ENCODE measurements at places on chromosomes 16 and 17. TPM values are rescaled to one million over a fixed set of nuclear protein-coding genes. Genes with fewer than 3 reads are reported as not detected.
A peak's percentile ranks its signal among the peaks of the same experiment; 100 is the strongest.

DNA sequence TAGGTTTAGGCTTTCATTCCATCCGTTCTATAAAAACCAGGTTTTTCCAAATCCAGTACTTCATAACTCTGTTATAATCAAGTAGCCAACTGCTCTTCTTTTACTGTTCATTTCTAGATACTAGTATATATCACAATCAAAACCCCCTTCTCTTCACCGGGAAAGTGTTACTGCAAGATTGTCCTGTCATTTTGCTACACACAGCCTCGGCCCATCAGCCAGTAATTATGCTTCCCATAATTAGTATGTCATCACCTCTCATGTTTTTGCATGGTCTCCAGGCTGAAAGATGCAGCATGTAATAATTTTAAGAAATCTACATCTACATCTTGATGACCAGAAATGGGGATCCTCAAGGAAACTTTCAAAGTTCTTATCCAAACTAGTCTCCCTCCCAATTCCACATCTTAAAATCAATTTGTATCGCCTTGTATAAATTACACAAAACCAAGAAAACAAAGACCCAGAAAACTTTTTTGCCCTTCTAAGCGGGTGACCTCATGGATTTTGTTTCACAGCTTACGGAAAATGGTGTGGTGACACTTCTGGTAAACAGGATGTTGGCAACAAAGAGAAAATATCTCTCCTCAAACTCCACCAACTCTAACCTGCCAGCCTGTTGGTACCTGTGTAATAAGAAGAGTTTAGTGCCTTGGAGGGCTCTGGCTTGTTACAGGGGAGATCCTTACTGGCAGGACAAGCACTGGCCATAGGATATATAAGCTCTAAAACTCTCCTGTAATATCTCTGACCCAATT is 9.3 kb downstream of the TACO1 start:
- no peak for DNase-seq
- H3K4me3 ChIP-seq = peak overlapping the region; percentile 52
- H3K27ac ChIP-seq = peak overlapping the region; percentile 77
- H3K4me1 ChIP-seq = no peaks in the 10 kb centered on the region
- H3K27me3 ChIP-seq = no peaks in the 10 kb centered on the region
- H3K36me3 ChIP-seq = peaks cover 33% of the 10 kb centered on the region

GRCh38 chr16:67730326-67730725 is 11.2 kb upstream of the GFOD2 start:
- H3K27me3 ChIP-seq = no peaks in the 10 kb centered on the region
- H3K36me3 ChIP-seq = no peaks in the 10 kb centered on the region
- no peak for DNase-seq
- no peak overlapping the region for H3K27ac ChIP-seq
- no peaks in the 10 kb centered on the region for H3K4me1 ChIP-seq

DNA sequence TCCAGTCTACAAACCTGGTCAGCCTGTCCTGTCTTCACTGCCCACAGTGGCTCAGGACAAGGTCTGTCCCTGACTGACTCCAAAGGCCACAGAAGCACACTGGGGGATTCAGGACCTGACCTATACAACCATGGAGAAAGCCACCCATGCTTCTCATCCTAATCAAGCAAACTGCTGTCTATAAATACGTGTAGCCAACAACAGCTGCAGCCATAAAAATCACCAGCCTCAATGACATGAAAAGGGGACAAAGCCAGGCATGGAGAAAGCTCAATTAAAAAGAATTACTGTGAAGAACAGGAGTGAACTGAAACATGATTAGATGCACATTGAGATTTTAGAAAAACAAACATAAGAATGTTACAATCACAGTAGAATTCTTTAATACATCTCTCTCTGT is 170.1 kb downstream of the CDK5R1 start:
- H3K4me3 ChIP-seq = no peak overlapping the region
- peaks cover 6% of the 10 kb centered on the region for H3K36me3 ChIP-seq
- no peak overlapping the region for H3K27ac ChIP-seq
- H3K4me1 ChIP-seq = no peaks in the 10 kb centered on the region

DNA sequence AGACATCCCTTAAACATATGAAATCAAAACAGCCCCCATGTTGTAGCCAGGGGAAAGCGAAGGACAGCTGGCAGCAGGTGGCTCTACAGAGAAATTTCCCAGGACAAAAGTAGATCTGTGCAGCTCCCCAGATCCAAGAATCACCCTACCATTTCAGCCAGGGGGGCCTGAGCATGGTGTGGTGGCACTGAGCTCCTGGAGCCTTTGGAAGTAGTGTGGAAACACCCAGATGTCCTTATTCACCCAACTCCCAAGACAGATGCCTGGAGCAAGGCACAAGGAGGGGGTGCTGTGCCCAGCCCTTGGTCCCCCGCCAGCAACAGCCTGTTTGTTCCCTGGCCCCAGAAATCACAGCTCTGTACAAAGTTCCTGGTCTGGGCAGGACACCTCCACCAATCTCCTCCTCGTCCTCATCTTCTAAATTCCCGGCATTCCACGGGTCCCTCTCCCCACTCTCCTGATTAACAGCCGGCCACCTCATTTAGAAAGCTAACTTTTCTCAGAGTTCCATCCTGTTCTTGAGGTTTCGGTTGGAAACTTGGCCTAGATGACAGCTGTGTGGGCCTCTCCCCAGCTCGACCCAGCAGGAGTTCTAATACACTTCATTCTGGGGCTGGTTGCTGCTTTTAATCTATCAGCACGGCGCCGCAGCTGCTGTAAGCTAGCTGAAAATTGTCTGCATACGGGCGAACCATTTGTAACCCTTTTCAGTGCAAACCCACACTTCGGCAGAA is 191.1 kb downstream of the C16orf78 start:
- H3K27me3 ChIP-seq = no peaks in the 10 kb centered on the region
- H3K27ac ChIP-seq = no peak overlapping the region
- no peak for DNase-seq
- H3K36me3 ChIP-seq = no peaks in the 10 kb centered on the region
- H3K4me1 ChIP-seq = no peaks in the 10 kb centered on the region

- no peak for DNase-seq
- H3K4me1 ChIP-seq = no peaks in the 10 kb centered on the region
- H3K27ac ChIP-seq = no peak overlapping the region
- no peaks in the 10 kb centered on the region for H3K36me3 ChIP-seq
- H3K4me3 ChIP-seq = no peak overlapping the region
Observed at GRCh38 chr17:55635253-55635914, 87.3 kb downstream of the TMEM100 start.

- H3K4me1 ChIP-seq = peaks cover 5% of the 10 kb centered on the region
- no peak overlapping the region for H3K27ac ChIP-seq
- DNase-seq = no peak
- H3K4me3 ChIP-seq = no peak overlapping the region
- H3K36me3 ChIP-seq = no peaks in the 10 kb centered on the region
- no peaks in the 10 kb centered on the region for H3K27me3 ChIP-seq
Observed at GRCh38 chr17:17742133-17742621, 60.9 kb downstream of the RAI1 start.

- no peaks in the 10 kb centered on the region for H3K27me3 ChIP-seq
- H3K36me3 ChIP-seq = no peaks in the 10 kb centered on the region
- H3K27ac ChIP-seq = no peak overlapping the region
- no peak for DNase-seq
- peaks cover 6% of the 10 kb centered on the region for H3K4me1 ChIP-seq
Observed at GRCh38 chr17:60163108-60163784, 13.5 kb downstream of the CA4 start.

DNA sequence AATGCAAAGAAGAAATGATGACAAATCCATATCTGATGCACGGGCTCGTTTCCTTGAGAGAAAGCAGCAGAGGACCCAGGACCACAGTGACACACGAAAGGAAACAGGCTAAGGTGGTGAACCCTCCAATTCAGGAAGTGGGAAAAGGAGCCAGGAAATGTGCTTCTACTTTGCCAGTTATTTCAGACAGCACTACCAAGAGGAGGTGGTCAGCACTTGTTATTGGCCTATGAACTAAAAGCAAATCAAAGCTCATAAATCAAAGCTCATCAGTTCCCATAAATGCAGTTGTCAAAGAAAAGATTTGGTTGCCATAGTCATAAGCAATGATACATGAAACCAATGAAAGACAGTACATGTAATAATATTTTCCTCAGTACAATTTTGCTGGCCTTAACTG is 12.6 kb upstream of the CLTC start:
- no peaks in the 10 kb centered on the region for H3K27me3 ChIP-seq
- no peak overlapping the region for H3K4me3 ChIP-seq
- no peaks in the 10 kb centered on the region for H3K4me1 ChIP-seq
- no peak for DNase-seq
- peaks cover 11% of the 10 kb centered on the region for H3K36me3 ChIP-seq

GRCh38 chr16:54177862-54178477 is 108.6 kb downstream of the IRX3 start:
- H3K4me1 ChIP-seq = no peaks in the 10 kb centered on the region
- H3K27me3 ChIP-seq = peaks cover 16% of the 10 kb centered on the region
- no peak for DNase-seq
- no peak overlapping the region for H3K27ac ChIP-seq
- no peaks in the 10 kb centered on the region for H3K36me3 ChIP-seq

- no peak overlapping the region for H3K4me3 ChIP-seq
- no peak for DNase-seq
- no peaks in the 10 kb centered on the region for H3K27me3 ChIP-seq
- H3K27ac ChIP-seq = no peak overlapping the region
Observed at GRCh38 chr16:25228372-25228771, 11.6 kb downstream of the AQP8 start.

DNA sequence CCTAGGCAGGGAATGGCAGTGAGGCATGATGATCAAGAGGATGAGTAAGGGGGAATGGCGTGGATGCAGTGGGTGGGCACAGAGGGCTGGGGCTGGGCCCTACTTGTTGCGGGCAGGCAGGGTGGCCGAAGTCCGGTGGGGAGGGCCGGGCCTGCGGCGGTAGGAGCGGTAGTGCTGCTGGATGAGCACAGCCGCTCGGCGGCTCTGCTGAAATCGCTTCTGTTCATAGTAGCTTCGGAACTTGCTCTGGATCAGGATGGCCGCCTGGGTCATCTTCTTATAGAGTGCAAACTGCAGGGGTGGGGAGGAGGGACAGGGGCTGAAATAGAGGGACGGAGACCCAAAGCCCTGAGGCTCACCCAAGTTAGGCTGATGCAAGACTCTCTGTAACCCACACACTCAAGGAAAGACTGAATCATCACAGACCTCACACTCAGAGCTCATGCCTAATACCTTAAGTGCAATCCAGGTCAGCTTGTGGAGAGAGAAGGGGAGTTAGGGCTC is 1.5 kb upstream of the SPAG7 start:
- H3K4me3 ChIP-seq = no peak overlapping the region
- no peak for DNase-seq
- peaks cover 25% of the 10 kb centered on the region for H3K4me1 ChIP-seq
- H3K36me3 ChIP-seq = no peaks in the 10 kb centered on the region
- no peak overlapping the region for H3K27ac ChIP-seq
- no peaks in the 10 kb centered on the region for H3K27me3 ChIP-seq

DNA sequence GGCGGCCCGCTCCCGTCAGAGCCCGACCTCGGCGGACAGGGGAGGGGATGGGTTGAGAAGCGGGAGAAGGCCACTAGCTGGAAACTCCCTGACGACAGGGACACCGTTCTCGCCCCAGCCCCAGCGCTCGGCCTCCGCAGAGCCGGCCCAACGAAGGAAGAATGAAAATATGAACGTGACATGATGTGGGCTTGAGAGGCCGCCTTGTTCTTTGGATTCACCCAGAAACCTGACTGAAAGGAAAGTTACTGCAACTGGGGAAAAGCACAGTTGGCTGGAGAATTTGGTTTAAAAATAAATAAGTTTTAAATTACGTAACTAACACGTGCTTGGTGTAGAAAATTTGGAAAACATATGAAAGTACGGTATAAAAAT is 21.1 kb downstream of the NPTX1 start:
- H3K36me3 ChIP-seq = no peaks in the 10 kb centered on the region
- peaks cover 31% of the 10 kb centered on the region for H3K4me1 ChIP-seq
- peak overlapping the region; percentile 98 for H3K27ac ChIP-seq
- H3K27me3 ChIP-seq = peaks cover 3% of the 10 kb centered on the region
- peak overlapping the region; percentile 97 for H3K4me3 ChIP-seq

- DNase-seq = no peak
- peaks cover 47% of the 10 kb centered on the region for H3K4me1 ChIP-seq
- no peaks in the 10 kb centered on the region for H3K27me3 ChIP-seq
Observed at GRCh38 chr17:59825533-59826322, 67.0 kb downstream of the TUBD1 start.

DNA sequence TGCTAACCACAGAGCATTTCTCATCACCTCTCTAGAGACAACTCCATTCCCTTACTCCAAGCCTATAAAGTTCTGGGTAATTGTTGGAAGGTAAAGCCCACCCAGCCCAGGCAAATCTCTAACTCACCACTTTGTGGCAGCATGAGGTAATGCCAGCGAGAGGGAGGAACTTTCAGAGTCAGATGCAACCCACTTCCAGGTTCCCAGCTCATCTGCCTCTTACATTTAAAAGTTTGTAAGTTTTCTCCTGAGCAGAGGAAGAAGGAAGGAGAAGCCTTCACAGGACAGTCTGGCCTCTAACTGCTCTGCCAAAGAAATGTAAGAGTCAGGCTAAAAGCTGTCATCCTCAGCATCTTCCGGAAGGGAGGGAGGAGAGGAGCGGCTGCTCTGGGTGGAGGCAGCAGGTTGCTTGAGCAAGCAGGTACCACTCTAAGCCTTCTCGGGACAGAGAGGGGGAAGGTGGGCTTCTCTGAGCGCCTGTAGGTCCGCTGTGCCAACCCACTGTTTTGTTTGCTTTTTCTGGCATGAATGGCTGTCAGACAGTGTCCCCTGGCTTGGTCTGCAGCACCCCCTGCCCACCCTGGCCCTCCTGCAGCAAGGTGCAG is 1.0 kb downstream of the ZNF319 start:
- peak; percentile 60 for DNase-seq
- peak overlapping the region; percentile 90 for H3K27ac ChIP-seq
- peak overlapping the region; percentile 80 for H3K4me3 ChIP-seq
- H3K36me3 ChIP-seq = peaks cover 8% of the 10 kb centered on the region
- no peaks in the 10 kb centered on the region for H3K27me3 ChIP-seq

DNA sequence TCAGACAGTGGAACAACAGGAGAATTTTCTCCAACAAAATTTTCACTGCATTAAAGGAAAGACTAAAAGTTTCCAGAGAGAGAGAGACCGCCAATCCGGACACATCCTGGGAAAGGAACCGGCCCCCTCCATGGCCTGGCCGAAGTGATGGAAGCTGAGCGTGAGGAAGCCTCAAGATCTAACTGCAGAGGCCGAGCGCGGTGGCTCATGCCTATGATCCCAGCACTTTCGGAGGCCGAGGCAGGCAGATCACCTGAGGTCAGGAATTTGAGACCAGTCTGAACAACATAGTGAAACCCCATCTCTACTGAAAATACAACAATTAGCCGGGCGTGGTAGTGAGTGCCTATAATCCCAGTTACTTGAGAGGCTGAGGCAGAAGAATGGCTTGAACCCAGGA is 3.9 kb downstream of the CTRB2 start:
- DNase-seq = no peak
- H3K27ac ChIP-seq = no peak overlapping the region
- no peaks in the 10 kb centered on the region for H3K36me3 ChIP-seq
- H3K4me3 ChIP-seq = no peak overlapping the region
- H3K27me3 ChIP-seq = peaks cover 14% of the 10 kb centered on the region

- no peak overlapping the region for H3K27ac ChIP-seq
- DNase-seq = no peak
- no peak overlapping the region for H3K4me3 ChIP-seq
- H3K27me3 ChIP-seq = peaks cover 23% of the 10 kb centered on the region
Observed at GRCh38 chr17:54948380-54948779, 20.1 kb downstream of the COX11 start.

- H3K27me3 ChIP-seq = peaks cover 4% of the 10 kb centered on the region
- peak overlapping the region; percentile 40 for H3K4me3 ChIP-seq
- peak overlapping the region; percentile 81 for H3K27ac ChIP-seq
- H3K36me3 ChIP-seq = no peaks in the 10 kb centered on the region
- H3K4me1 ChIP-seq = peaks cover 34% of the 10 kb centered on the region
Observed at GRCh38 chr16:82773018-82773417, 146.2 kb downstream of the CDH13 start.

GJC1 gene
- total RNA-seq = 2.5 TPM

TRIM72 gene
- not detected for total RNA-seq

SDR42E1 gene
- 12.6 TPM for total RNA-seq

HBQ1 gene
- total RNA-seq = not detected

ALG1 gene
- total RNA-seq = 24.3 TPM

UMOD gene
- not detected for total RNA-seq

All from natural killer cell treated with Interleukin-12 subunit alpha and Interleukin-12 subunit beta and Interleukin-15 and Interleukin-18, amount 100 ng/mL, for 72 hours (primary cell).